Stimulated activated naive CD4-positive, alpha-beta T cell treated with Interleukin-2 at 50 U/mL for 16 hours (primary cell): ENCODE measurements at places on chromosomes 4 and X.

DNA sequence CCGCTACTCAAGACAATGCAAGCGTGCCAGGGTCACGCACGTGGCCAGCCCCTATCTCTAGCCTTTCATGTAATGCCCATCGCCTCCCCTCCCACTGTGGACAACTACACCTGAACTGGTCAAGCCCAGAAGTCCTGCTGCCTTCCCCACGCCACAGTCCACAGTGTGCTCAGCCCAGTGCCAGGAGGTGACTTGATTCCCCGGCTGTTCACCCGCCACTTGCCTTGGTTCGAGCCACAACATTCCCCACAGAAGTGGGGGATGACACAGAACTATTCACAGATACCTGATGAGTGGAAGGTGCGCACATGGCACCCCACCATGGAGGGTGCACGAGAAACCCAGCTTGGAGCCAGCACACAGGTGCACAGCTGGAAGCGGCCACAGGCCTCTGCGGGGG, 6.8 kb downstream of the ARHGAP4 start:
- no peak for DNase-seq

GRCh38 chr4:26289401-26289800, 31.4 kb upstream of the RBPJ start:
- DNase-seq: no peak

DNA sequence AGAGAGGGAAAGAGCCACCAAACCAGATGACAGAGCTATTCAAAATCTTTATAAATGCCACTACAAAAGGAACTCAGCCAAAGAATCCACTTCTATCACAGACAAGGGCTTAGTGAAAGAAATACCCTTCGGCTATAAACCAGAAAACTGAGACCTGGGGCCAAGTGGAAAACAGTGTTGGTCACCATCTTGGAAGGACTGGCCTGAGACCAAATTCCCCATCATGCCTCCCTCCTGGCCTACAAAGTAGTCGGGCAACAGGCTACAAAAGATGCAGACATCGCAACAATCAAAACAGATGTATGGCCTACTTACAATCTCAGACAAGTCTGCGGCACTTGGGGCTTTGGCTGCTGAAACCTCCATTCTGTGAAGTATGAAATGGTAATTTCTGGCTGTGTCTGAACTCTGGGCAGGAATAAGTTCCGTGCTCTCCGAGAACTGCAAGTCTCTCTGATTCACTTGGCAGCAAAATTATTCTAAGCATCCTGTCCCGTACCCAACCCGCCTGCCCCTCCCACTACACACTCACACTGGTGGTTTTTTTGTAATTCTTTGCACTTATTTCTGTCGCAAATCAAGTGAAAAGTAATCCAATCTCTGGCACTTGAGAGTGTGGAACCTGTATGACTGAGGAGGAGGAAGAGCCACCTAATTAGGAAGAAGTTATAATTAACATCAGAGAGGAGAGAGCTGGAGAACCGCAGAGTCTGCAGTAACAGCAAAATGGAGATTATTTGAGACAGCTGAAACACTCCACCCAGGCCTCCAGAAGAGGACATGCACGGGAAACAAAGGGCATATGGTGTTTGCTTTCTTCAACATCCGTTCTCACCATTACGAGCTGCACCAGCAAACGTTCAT, 87.8 kb downstream of the SH3KBP1 start:
- DNase-seq: peak; percentile 23

DNA sequence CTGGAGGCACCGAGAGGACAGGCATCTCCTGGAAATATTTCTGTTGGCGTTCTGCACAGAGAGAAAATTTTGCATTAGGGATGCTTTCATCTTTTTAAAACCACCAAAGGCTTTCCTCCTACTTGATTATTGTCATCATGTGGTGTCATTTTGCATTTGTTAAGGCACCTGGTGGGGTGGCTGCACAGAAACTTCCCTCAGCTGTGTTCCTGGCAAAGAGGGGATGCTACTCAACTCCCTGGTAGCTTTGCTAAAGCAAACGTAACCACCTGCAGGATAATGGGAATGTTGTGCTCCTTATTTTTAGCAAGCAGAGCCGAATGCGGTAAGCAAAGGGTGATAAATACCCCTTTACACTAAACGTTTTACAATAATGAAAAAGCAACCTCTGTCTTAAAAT, 229.8 kb downstream of the STIM2 start:
- DNase-seq: no peak

DNA sequence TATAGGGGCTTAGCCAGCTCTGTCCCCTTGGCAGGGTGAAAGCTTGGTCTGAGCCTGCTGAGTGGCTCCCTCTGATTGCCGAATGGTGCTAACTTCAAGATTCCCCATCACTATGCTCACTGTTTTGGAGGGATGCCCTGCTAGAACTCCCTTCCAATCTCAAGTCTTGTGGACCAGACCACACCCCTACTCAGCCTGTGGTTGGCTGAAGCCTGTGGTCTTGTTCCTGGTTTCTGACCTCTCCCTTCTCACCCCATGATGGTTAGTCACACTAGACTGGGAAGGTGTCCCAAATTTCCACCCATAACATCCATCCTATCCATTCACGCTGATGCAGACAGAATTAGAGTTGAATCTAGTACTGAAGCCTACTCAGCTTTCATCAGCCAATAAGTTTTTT, 184.7 kb upstream of the NDP start:
- no peak for DNase-seq

DNA sequence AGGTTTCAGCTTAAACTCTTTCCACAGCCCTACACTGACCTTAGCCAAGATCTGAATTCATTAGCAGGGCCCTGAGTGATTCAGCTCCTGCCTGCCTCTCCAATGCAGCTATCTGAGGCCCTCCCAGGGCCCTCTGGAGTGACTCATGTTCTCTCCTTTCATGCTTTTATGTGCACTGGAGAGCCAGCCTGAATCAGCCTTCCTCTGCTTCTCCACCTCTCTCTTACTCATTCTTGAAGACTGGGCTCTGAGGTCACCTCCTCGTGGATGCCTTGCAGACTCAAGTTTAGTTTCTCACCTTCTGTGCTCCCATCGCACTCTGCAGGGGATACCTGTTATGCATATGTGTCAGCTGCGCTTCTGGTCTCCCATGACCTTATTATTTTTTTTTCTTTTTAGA, 3.1 kb upstream of the OCIAD2 start:
- DNase-seq: peak; percentile 44

- DNase-seq: no peak
Observed at GRCh38 chrX:40326186-40326965, 228.6 kb upstream of the BCOR start.

DNA sequence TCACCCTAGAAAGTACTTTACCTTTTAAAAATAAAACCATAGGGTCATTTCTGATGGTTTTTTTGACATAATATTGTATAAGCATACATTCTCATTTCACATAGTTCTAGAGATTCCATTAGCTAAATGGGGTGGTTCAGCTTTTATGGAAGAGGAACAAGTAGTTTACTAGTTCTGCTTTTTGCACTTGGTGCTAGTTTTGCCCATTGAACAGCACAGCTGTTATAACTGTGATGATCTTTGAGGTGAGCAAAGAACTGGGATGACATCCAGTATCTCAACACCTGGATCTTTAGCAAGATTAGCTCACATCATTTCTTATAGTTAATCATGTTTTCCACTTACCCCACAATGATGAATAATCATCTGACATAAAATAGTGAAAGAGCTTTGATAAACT, 40.9 kb downstream of the MOB1B start:
- no peak for DNase-seq

- DNase-seq: no peak
Observed at GRCh38 chrX:129813662-129814368, 29.9 kb downstream of the ZDHHC9 start.

DNA sequence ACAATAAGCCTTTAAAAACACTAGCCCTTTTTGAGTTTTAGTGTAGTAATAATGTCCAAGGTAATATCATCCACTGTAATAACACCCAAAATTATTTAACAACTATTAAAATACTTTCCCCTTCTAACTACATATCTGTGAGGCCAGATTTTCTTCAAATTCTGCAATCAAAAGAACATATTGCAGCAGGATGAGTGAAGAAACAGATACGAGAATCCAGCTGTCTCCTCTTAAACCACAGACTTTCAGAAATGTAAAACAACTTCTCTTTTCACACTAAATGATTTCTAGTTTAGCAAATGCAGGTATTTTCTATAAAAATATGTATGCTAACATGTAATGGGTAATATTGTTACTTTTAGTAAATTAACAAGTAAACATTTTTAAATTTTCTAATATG, 148.9 kb downstream of the PRDM5 start:
- no peak for DNase-seq

GRCh38 chrX:153981771-153982533, 9.4 kb downstream of the TMEM187 start:
- DNase-seq: peak; percentile 55

DNA sequence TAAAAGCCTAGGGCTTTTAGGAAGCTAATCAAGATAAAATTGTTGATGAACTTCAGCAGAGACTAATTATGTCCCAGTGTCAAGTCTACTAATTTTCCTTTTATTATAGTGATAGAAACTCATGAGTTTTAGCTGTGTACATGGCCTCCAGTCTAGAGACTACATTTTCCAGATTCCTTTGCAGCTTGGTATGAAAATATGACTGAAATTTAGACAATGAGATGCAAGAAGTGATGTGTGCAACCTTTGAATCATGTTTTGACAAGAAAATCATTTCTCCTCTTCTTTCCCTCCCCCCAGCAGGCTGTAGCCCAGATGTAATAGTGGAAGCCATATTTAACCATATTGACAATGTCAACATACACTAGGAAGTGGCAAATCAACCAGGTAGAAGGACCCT, 30.3 kb upstream of the IL13RA2 start:
- DNase-seq: no peak

DNA sequence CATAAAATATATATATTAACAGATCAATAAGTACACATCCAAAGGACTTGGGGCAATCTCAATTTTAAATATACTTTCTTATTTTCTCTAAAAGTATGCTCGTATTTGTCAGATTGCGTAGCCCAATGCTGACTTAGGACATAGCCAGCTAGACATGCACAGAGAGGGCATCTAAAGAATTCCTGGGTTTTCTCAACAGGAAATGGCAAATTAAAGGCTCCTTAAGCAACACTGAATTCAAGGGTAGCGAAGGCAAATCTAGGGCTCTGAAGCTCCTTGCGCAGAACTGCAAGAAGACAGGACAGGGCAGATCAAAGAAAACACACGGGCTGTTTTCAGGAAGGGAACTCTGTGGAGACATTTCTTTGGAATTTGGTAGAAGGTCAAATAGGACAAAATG, 94.6 kb upstream of the FTHL17 start:
- DNase-seq: no peak

DNA sequence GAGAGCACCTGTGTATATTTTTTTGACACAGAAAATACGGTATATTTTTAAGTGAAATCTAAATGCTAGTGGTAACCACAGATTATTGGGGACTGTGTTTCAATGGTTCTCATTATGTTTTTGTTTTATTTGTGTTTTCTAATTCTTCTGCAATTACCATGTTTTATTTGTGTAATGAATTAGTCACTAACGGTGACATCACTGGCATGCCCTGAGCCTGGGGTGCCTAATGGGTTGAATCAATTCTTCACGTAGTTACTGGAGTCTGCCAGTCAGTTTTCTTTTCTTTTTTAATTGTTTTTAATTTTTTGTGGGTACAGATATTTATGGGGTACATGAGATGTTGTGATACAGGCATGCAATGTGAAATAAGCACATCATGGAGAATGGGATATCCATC, 168.8 kb downstream of the RELL1 start:
- no peak for DNase-seq

GRCh38 chr4:47835494-47835893, 2.4 kb downstream of the CORIN start:
- no peak for DNase-seq

GRCh38 chr4:38917481-38918025, 49.9 kb downstream of the FAM114A1 start:
- DNase-seq: no peak

DNA sequence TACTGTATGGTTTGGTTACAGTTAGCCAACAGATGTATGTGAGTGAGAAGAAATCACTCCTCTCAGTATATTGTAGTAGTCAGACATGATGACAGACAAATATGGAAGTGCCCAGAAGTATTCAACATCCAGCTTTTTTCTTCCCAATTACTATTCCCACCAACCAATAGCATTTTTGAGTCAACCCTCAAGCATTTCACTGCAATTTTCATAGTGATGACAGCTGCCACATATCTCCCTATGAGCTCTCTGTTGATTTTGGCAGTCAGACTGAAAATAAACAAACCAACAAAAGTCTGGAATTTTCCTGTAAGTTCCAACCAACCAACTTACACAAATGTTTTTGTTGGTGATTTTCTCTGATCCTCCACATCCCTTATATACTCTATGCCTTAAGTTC, 8.2 kb upstream of the TRAM1L1 start:
- no peak for DNase-seq

DNA sequence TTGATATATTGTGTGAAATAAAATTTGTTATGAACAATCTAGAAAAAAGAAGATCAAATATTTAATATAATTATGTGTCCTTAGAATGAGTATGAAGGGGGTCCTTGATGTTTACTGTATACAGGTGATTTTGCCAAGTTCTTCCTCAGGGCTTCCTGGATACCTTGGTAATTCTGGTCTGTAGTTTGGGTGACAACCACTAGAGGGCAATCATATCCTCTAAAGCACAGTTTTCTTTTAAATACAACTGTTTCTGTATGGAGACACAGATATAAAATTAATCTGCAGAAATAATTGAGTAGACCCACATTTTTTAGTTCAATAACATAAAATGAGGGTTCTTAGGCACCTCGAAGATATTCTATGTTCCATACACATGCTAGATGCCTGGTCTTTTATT, 157.7 kb downstream of the SPANXN1 start:
- DNase-seq: no peak

GRCh38 chr4:52212702-52213101, 161.6 kb downstream of the SPATA18 start:
- no peak for DNase-seq

DNA sequence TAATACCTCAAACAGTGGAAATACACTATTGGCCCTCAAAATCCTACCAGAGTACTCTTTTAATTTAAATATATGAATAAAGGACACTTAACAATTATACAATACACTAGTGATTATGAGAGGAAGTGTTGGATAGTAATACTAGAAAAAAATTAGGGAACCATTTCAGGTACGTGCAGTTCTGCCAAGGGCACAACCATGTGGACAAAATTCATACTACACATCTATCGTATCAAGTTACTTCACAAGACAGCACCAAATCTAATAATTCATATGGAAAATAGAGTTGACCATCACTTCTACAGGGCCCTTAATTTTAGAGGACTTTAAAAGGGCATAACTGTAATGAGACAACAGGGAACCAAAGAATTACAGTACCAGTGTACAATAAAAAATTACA, 69.2 kb upstream of the ZCCHC13 start:
- no peak for DNase-seq

- DNase-seq: no peak
Observed at GRCh38 chr4:4627111-4627510, 85.3 kb upstream of the STX18 start.

DNA sequence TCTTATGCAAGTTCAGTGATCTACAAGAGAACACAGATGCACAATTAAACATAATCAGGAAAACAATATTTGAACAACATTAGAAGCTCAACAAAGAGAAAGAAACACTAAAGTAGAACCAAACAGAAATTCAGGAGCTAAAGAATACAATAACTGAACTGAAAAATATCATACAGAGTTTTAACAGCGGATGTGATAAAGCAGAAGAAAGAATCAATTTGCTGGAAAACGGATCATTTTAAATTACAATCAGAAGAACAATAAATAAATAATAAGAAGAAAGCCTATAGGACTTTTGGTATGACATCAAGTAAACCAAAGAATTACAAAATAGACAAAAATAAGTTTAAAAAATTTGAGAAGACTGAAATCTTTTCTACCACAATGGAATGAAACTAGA, 36.3 kb upstream of the CXCL6 start:
- no peak for DNase-seq
